ENCODE measurements at places on chromosomes 6 and 20.

DNA sequence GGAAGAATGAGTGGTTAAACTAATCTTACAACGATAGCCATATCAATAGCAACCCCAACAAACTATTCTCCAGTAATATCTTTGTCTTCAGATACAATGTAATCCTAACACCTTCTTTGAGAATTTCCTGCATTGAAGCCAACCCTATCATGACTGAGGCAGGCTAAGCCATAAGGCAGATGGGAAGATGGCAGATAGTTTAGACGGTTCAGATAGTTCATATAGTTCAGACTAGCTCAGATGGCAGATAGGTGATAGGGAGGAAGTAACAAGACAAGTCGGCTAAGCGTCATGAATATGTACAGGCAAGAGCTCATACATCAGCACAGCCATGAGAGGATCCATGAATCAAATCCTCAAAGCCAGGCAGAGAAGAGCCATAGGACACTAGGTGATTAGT lies 39.1 kb upstream of the BEND6 start:
- DNase-seq, result no peak

DNA sequence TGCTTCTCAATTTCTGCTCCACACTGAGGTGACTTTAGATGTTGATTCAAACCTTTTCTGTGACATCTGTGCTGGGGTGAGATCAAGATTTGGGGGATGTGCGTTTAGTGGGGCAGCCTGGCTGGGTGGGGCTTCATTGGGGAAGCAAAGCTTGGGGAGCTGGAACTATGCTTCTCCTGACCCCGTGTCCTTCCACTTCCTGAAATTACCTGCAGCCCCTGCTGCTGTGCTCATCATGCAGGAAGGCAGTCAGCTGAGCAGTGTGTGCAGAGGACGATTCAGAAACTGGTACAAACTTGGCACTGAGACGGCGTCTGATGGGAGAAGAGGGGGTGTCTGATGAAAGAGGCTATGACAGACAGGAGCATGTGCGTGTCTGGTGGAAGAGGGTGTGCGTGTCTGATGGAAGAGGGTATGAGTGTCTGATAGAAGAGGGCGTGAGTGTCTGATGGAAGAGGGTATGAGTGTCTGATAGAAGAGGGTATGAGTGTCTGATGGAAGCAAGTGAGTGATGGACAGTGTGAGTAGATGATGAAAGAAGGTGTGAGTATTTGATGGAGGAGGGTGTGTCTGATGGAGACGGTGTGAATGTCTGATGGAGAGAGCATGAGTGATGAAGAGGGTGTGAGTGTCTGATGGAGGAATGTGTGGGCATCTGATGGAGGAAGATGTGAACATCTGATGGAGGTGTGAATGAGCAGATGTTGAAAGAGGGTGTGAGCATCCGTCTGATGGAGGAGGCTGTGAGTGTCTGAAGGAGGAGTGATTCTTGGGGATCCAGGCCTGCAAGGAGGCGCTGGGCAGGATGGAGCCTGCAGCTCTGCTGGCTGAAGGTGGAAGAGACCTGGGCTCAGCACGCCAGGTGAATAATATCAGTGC lies 103.4 kb downstream of the SYCP2 start:
- DNase-seq, result no peak

- no peak for DNase-seq
These were observed 93.6 kb upstream of the AGPAT4 start for GRCh38 chr6:161367472-161367871.

DNA sequence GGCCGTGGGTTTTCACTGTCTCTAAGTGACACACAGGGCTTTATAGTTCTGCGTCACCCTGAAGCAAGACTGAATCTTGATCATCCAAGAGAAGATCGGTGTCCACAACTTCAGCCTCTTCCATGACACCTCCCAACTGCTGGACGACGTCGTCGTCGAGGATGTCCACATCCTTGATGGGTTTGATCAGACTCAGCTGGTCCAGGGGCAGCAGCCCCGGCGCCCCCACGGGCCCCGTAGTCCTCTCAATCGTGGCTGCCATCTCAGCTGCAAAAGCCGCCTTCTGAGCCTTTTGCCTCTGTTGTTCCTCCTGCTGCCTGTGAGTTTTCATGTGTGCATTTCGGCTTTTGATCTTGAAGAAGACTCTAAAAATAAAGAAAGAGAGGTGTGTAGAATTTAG lies 10.6 kb upstream of the MRPS10 start:
- DNase-seq, result no peak

DNA sequence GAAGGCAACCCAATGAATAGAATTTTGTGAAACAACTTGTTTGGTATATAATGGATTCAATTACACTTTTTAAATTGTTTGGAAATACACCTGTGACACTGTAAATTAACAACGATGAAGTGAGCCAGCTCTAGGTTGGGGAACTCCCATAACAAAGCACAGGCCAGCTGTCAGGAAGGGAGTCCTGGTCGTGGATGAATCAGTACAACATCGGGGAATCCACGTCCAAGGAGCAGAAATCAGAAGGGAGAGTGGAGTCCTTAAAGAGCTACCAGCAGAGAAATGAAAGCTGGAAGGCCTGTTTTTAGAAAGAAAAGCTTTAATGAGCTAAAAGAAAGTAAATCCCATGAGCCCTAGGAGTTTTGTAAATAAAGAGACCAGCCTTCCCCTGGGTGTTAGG lies 223.1 kb upstream of the SLC35B3 start:
- DNase-seq, result no peak

GRCh38 chr6:89302936-89303335 lies 12.2 kb downstream of the GABRR2 start:
- DNase-seq, result no peak

DNA sequence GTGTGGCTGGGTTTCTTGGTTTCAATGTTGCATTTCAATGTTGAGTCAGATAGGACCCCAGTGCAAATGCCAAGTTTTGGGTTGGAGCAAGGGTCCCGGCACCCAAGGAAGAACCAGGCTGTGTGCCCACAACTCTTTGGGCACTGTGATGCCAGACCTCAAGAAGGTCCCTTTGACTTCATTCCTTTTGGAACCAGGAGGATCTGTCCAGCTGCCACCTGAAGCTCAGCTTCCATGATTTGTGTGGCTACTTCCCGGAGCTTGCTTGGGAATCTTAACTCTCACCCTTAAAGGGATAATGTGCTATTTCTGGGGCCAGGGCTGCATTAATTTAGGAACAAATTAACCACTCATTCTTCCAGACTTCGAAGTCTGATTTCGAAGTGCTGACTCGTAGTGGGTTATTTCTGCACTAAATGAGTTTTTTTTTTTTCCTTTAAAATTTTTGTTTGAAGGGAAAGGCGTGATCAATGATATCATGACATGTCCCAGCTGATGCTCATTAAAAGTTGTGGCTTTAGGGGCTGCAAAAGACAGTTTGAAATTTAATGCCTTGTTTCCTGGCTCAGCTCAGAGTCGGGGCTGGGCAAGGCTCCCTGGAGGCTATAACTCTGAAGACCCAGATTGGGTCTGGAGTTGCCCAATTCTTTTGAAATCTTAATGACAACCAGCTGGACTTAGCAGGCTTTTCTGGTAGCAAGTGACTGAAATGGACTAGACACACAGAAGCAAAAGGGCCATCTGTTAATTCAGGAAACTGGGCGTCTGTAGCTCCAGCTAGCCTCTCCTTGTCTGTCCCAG lies 24.0 kb upstream of the PHACTR3 start:
- no peak for DNase-seq

GRCh38 chr6:13260101-13260598 lies 68.2 kb downstream of the TBC1D7 start:
- DNase-seq, result no peak

DNA sequence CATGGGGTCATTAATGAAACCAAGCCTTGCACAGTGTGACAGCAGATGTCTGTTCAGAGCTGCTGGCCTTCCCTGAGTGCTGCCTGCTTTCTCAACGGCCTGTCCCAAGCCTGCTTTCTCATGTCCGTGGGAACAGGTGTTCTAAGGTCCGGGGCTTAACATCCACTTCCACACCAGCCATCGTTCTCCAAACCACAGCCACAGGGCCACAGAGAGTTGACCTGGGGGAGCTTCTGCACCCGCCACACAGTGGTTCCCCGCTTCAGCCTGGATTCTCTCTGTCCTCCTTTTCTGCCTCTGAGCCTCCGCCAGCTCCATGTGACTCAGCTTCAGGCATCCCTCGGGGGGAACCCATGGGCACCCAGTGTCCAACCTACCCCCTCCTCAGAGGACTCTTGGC lies 26.9 kb upstream of the PPP1R3G start:
- DNase-seq, result no peak

- no peak for DNase-seq
These were observed 90.9 kb upstream of the MC3R start for GRCh38 chr20:56157530-56158203.

GRCh38 chr6:104952911-104953399 lies 4.0 kb upstream of the LIN28B start:
- DNase-seq, result no peak

DNA sequence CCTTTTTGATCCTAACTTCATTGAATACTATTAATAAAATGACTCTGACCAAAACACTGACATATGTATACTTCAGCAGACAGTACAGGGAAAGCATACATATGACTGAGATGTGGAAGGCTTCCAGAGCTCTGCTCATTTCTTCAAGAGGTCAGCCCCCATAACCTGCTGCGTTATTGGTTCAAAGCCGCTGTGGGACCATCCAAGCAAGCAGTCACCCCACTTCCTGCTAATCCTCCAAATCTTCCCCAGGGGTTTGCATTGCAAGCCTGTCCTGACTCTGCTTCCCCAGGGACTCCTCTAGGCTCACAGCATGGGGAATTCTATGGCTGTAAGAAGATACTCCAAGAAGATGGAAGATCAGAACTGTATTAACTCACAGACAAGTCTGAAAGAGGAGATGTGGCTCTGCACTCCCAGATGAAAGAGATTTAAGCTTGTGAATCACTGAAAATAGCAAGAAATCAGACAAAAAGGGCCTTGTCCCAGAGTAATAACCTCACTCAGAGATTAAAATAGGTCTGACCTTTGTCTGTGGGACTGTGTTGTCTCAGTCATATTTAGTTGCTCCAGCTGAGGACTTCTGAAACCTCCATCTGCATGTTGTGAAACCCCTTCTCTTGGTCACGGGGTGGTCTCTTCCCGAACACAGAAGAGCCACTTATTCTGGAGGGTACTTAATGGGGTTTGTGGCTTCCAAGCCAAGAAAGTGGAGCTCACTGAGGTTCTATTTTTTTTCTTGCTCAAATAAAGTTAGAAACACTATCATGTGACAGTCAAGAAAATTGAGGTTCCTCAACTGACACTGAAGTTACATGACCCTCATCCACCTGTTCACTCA lies 101.5 kb upstream of the MARCKS start:
- DNase-seq, result no peak

DNA sequence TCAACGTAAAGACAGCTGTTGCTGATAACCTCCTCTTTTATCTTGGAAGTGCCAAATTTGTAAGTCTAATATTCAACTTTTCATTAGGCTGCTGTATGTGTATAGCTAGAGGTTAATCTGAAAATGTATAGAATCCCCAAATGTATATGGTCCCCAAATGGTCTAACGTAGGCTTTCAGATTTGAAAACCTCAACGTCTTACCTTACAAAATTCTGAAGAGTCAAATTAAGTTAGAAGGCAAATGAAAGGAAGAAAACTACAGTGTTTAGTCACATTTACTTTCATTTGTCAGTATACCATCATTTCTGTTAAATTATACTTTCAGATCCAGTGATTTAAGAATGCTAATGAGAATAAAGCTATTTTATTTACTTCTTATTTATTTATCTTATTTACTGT lies 256.9 kb downstream of the ARHGAP18 start:
- no peak for DNase-seq

- no peak for DNase-seq
These were observed 8.0 kb downstream of the INSM1 start for GRCh38 chr20:20375862-20376261.

DNA sequence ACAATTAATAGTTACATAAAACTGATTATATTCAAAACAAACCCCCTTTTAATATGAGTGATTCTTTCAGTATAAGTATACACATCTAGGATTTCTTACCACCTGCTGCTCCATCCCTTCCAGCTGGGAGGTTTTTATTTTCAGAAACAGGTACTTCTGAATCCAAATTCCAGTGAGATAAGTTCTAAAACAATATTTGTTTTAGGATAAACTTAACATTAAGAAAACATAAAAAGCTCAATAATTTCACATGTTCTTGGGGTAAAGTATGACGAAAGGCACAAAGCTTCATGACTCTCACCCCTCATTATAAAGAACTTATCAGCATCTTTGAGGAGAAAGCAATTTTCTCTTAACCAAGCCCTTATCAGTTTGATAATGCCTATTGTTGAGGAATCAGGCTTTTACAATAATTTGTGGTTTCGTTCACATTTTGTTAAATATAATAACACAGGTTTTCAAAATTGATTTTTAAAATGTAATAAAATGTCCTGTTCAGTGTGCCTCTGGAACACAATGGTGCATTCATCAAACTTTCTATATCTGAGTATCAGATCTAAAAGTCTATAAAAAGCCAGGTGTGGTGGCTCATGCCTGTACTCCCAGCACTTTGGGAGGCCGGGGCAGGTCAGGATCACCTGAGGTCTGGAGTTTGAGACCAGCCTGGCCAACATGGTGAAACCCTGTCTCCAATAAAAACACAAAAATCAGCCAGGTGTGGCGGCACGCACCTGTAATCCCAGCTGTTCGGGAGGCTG lies 4.3 kb downstream of the FAM217A start:
- DNase-seq, result no peak

GRCh38 chr6:27922949-27923348 lies 10.8 kb upstream of the OR2B2 start:
- DNase-seq, result no peak

DNA sequence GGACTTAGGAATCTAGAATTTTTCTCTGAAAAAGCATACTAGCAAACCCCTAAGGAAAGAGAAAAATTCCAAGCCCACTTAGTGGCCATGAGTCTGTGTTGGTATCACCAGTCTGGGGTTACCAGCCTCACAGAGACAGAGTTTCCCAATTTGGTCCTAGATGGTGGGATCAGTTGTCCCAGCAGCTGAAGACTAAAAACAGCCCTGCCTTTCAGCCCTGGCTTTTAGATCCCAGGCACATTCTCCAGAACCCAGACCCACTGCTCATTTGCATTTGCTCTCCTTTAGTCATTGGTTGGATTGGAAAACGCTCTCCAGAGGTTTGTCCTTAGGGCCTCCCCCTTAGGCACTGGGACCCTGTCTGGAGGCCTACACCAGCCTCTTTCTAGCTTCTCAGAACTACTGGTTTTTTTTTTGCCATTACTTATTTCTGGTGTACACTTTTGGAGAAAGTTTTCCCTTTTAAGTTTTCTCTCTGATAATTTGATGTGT lies 39.1 kb upstream of the FOXO3 start:
- DNase-seq, result no peak

DNA sequence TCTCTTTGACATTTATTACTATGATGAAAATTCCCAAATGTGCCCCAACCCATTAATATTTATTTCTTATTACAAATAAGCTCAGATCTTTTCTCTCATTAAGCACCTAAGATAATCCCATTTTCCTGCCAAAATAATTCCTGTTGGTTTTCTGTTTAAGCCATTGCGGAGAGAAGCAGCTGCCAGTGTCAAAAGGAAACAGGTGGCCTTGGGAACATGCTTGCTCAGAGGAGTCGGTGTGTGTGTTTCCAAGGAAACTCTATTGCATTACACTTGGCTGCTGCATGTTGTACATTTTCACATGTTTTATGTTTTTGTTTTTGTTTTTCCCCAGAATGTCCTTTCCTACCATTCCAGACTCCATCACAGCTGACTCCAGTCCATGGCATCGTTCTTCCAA lies 56.4 kb downstream of the CD24 start:
- no peak for DNase-seq

Measured in cerebellar nuclear complex (tissue), 1 donor.